ENCODE measurements at places on chromosomes 11 and 22. TPM values are rescaled to one million over a fixed set of nuclear protein-coding genes. Genes with fewer than 3 reads are reported as not detected.

DNA sequence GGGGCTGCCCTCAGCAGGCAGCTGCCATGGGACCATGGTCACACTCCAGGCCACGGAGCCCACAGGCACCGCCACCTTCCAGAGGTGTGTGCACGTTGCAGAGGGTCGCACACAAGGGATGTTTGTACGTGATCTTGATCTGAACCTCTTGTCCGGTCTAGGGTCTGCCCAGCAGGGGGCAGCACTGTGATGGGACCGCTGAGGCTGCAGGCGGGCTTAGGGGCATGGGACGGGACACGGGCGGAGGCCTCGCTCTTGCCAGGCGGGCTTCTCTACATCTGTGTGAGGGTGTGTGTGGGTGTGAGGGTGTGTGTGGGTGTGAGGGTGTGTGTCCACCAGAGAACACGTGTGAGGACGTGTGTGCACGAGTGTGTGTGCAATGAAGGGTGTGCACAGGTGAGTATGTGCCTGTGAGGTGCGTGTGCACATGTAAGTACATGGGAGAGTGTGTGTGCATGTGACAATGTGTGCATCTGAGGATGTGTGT lies 52.4 kb downstream of the CACNA1I start:
- DNase-seq, result peak; percentile 53

ART5 gene
- total RNA-seq, result not detected

TNRC6B gene
- total RNA-seq, result 11.6 TPM

- DNase-seq, result no peak
Observed at GRCh38 chr11:50174189-50174588, 141.5 kb downstream of the OR4C45 start.

MRGPRX4 gene
- 0.79 TPM for total RNA-seq

DNA sequence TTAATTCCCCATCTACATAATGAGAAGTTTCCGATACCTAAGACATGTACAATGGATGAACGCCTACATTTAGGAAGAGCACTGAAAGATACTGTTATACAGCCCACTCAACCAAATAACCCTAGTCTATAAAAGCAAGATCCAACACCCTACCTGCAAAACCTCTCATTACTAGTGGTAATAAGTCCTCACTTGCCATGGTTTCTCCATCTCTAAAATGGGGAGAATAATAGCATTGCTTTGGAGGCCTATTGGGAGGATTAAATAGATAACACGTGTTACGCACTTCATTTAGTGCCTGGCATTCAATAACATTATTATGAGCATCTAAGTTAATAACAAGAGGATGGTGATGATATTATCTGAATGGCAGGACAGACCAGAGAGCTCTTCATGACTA lies 16.9 kb downstream of the LGR4 start:
- DNase-seq, result no peak

GRCh38 chr11:118050208-118050891 lies 26.5 kb upstream of the TMPRSS4 start:
- DNase-seq, result no peak

DNA sequence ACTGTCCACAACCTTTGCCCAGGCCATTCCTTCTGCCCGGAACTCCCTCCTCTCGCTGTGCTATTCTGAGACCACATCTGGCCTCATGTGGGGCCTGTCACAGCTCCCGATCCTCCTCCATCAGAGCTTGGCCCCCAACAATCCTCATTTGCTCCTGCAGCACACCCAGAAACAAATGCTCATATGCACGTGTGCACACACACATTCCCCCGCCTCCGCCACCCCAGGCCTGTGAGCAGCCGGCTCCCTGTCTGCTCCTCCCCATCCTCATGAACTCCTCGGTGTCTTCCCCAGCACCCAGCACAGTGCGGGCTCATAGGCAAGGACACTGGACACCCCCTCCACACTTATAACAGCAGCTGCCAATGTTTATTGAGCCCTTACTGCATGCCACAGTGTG lies 29.7 kb upstream of the PICK1 start:
- no peak for DNase-seq

OR52N2 gene
- total RNA-seq, result not detected

ART1 gene
- total RNA-seq, result not detected

CELSR1 gene
- total RNA-seq, result 15.7 TPM

ACR gene
- total RNA-seq, result 0.20 TPM

DNA sequence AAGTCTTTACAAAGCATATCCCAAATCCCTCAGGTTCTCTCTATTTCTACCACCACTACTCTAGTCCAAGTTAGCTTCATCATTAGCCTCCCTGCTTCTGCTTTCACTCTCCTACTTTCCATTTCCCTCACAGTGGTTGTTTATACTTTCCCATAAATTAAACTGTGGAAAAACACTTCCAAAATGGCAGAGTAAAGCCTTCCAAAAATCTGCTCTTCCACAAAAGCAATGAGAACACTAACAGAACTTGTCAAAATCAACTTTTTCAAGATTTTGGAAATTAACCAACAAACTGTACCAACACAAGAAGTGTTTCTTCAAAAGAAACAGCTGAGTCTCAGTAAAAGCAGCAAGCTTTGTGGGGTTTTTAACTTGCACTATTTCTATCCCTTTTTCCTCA lies 71.8 kb downstream of the TTC28 start:
- no peak for DNase-seq

DNA sequence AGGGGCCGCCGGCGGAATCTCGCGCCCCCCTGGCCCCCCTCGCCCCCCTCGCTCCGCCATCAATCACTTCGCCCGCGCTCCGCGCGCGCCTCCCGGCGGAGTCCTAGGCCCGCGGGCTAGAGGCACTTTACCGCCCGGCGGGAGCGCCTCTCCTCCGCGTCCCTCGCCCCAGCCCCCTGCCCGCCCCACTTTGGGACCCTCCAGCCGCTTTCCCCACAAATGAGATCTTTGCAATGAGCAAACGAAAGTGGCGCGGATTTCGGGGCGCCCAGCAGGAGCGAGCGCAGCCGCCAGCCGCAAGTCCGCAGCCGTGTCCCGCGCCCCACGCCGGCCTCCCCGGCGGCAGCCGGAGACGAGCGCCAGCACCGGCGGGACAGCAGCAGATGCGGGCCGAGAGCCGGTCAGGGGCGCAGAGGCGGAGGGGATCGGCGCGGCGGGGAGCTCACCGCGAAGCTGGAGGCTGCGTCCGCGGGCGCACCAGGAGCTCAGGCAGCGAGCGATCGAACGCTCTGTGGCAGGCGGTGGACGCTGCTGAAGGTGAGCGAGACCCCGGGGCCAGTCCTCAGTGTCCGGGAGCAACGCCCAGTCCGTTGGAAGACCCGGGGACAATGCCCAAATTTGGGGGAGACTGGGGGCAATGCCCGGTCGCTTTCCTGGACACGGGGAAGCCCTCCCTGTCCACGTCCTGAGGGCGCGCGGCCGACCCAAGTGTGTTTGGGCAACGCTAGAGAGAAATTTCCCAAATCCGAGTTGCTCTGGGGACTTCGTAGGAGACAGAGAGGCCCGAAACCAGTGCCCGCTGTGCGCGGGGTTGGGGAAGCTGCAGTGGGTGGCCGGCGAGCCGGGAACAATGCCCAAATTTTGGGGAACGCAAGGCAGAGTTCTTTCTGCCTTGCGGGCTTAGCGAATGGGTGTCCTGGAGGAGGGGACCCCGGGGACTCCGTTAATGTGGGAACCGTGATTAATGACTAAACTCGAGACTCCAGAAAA lies 1.5 kb upstream of the IGF2 start:
- no peak for DNase-seq

RBFOX2 gene
- 83.1 TPM for total RNA-seq

DNA sequence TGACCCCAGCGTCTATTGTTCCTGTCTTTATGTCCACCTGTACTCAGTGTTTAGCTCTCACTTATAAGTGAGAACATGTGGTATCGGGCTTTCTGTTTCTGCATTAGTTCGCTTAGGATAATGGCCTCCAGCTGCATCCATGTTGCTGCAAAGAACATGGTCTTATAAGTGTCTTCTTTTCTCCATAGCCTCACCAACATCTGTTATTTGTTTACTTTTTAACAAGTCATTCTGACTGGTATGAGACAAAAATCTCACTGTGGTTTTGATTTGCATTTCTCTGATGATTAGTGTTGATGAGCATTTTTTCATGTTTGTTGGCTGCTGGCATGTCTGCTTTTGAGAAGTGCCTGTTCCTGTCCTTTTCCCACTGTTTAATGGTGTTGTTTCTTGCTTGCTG lies 21.7 kb upstream of the SLN start:
- no peak for DNase-seq

- peak; percentile 55 for DNase-seq
Observed at GRCh38 chr22:46934746-46935491, 172.5 kb downstream of the TBC1D22A start.
